ENCODE measurements at places on chromosomes 16 and 17. TPM values are rescaled to one million over a fixed set of nuclear protein-coding genes. Genes with fewer than 3 reads are reported as not detected.

ARHGAP27 gene
- 45.9 TPM for polyA plus RNA-seq

TM4SF5 gene
- 6.1 TPM for polyA plus RNA-seq

CD300LB gene
- not detected for polyA plus RNA-seq

CES4A gene
- 16.5 TPM for polyA plus RNA-seq

RBFOX1 gene
- 0.15 TPM for polyA plus RNA-seq

- peak; percentile 30 for DNase-seq
Observed at GRCh38 chr16:65318138-65318537, 196.3 kb upstream of the CDH11 start.

DNA sequence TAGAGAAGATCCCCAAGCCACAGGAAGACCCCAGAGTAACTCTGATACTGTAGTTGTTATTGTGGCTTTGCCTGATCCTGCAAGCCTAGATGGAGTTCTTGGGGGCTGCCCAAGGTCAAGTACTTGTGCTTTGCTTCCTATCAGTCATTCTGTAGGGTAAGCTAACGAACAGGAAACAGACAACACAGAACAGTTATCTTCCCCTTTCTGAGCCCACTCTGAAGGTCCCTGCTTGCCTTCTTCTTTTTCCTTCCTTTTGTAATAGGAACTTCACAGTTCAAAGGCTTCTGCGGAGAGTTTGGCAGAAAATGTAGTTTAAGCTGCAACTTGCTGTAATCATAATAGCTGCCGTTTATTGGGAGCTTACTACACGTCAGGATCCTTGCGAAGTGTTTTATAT, 494.1 kb upstream of the ERCC4 start:
- DNase-seq = no peak

GRCh38 chr16:1530349-1530882, 3.0 kb upstream of the TMEM204 start:
- DNase-seq = no peak

DNA sequence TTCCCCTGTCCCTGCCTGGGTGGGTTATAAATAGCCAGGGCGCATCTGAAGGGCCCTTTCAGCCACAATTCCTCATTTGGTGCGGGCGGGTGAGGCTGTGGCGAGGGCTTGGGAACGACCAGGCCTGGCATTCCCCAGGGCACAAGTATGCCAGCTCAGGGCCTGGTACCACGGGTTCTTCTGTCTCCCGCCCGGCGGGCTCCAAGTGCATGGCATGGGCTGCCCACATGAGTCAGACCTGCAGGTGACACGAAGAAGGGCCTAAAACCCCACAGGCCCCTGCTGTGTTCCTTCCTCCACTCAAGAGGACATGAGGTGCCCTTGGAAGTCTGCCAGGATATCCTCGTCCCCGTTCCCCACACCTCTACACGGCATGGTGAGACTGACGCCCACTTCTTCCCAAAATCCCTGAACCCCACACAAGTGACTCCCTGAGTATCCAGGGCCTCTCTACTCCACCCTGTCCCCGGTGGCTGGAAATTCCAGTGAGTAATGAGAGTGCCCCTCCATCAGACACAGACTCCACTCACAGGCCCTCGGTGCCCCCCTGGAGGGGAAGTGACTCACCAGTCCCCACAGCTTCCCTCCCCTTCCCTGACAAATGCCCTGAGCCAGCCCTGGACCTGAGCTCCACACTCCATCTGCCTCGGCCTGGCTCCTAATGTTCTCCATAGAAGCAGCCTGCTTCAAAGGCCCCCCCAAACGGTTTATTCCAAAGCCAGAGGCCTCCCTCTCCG, 68.8 kb downstream of the ABR start:
- DNase-seq = peak; percentile 75

DNA sequence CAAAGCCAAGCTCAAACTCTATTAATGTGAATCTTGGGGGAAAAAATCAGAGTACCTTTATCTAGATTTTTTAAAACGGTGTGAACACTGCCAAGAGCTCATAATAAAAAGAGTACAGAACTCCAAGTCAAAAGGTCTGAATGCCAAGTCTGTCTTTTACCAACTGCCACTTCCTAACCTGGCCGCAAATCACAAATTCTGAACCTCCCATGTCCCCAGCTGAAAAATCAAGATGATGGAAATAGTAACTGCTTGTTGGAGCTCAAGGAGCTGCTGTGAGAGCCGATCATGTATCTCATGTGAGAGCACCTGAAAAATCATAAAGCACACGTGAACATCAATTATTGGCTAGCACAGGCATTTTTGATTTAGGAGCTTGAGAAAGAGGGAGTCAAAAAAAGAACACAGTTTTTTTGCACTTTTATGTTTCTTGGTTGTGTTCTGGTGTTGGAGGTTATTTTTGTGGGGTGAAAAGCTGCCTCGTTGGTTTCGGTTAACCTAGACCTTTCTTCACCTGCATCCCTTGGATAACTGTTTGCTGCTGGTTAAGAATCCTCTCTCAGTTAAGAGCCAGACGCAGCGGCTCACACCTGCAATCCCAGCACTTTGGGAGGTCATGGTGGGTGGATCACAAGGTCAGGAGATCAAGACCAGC, 50.5 kb downstream of the GAS7 start:
- DNase-seq = no peak

GRCh38 chr17:42608305-42609181, 631 bp downstream of the RETREG3 start:
- no peak for DNase-seq

- DNase-seq = no peak
Observed at GRCh38 chr16:82917886-82918595, 291.3 kb downstream of the CDH13 start.

DNA sequence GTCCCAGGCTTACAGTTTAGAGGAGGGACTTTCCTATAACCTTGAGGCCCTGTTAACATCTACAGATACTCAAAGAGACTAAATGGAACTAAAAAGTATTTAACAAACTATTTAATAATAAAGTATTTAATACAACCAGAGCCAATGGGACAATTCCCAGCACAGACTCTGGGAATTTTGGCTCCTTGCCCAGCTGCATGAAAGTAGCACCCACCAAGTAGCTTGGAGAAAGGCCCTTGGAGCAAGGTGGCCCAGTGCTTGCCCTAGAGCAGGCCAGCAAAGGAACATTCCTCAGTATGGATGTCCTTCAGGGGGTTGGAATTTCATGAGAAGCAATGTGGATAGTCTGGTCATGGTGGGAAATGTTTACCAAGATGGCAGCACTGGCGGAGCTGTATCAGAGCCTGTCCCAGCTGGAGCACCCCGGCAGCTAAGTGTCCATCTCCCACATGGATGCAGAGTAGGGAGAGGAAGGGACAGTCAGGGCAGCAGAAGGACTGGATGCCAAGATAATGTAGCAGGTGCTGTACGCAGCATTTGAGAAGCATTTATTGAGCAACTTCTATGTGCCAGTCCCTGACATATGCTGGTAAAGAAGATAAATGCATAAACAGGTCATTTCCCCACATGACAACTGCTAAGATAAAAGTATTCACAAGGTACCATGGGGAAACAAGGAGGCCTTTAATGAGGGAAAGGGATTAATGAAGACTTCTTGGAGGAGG, 5.2 kb upstream of the SMARCD2 start:
- DNase-seq = no peak

GRCh38 chr16:26885674-26886073, 181.1 kb upstream of the C16orf82 start:
- DNase-seq = no peak

GRCh38 chr16:72537664-72538063, 365.7 kb upstream of the PMFBP1 start:
- DNase-seq = no peak

DNA sequence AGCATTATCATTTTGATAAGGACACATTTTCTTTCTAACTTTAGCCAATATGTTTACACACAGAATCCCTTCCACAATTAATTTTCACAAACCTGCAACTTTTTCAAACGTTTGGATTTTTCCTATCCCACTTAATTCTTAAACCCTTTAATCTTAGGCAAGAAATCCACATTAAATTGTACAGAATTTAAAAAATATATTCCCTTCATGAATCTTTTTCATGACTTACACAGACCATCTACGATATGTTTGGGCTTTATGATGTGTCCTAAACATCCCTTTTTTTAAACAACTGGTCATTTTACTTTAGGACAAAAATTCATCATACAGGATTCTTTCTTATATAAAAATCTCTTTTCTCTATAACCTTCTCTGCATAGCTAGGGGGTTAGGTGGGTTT, 241.5 kb upstream of the CNTNAP4 start:
- no peak for DNase-seq

Data from stomach (tissue), 19 donors.